ENCODE measurements at places on chromosomes 2 and 18. TPM values are rescaled to one million over a fixed set of nuclear protein-coding genes. Genes with fewer than 3 reads are reported as not detected.

GRCh38 chr18:51426996-51427395 is 229.5 kb upstream of the MEX3C start:
- DNase-seq = no peak

- DNase-seq = no peak
Observed at GRCh38 chr2:82796132-82796531, 1662.9 kb downstream of the SUCLG1 start.

GRCh38 chr2:164103271-164103670 is 367.5 kb upstream of the FIGN start:
- no peak for DNase-seq

GRCh38 chr2:161421686-161422085 is 5.6 kb downstream of the TBR1 start:
- no peak for DNase-seq

- DNase-seq = no peak
Observed at GRCh38 chr2:232411901-232412629, 5.4 kb downstream of the ALPG start.

DNA sequence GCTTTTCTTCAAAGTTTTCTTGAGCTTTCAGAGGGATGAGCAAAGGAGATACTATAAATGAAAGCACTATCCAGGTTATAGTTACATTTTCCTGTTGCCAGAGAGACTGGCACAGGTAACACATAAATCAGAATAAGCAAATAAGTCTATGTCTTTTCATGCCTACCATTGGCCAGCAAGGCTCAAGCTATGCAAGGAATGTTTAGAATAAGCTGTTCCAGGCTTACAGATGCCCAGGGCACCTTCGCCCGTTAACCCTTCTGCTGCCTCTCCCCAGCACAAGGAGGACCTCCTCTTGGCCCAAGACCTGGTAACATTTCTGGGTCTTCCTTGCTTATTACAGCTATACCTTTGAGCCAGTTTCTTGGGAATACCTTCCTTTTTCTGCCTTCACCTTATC is 233.7 kb upstream of the MEIS1 start:
- no peak for DNase-seq

ZNG1B gene
- 35.3 TPM for total RNA-seq

ACVR1 gene
- total RNA-seq = 47.8 TPM

DNA sequence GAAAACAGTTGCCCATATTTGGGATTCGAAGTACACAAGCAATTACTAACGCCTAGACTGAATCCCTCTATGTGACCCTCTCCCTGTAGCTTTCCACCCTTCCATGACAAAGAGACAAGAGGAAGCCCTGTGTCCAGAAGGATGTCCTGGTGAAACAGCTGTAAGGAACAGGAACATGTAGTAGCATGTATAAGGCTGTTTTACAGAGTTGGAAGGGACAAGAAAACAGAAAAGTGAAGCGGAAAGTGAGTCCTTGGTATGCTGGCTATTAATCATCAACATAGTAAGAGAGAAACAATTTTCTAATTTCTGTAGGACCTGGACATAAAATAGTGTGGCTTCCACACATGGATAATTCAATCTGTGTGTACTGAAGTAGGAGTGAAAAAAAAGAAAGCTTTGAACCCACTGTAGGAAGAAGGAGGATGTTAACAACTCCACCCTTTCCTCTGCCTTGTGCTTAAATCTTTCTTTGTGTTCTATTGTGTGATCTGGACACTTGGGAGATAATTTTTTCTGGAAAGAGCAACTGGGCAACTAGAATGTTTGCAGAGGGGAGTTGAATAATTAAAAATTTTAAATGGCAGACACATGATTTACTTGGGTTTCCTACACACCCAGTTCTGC is 162.3 kb upstream of the ZSWIM2 start:
- no peak for DNase-seq

BCL2 gene
- total RNA-seq = 25.4 TPM

DPYSL5 gene
- not detected for total RNA-seq

UBE2F gene
- 44.7 TPM for total RNA-seq

DNA sequence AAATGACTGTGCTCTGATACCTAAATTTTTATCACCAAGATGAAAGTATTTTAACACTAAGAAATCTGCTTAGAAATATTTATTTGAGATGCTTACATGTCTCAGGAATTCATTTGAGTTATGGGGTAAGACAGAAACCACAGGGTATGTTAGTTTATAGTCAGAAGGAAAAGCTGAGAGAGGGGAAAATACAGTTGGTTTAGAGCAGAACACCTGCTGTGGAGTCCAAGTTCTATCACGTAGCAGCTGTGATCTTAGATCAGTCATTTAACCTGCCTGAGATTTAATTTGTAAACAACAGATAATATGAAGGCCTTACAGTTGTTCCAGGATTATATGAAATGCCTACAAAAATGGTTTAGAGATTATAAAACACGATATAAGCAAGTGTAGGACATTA is 29.0 kb downstream of the PDE6D start:
- no peak for DNase-seq

CFC1 gene
- total RNA-seq = not detected

GRCh38 chr2:229511524-229511923 is 202.8 kb downstream of the DNER start:
- no peak for DNase-seq

DNA sequence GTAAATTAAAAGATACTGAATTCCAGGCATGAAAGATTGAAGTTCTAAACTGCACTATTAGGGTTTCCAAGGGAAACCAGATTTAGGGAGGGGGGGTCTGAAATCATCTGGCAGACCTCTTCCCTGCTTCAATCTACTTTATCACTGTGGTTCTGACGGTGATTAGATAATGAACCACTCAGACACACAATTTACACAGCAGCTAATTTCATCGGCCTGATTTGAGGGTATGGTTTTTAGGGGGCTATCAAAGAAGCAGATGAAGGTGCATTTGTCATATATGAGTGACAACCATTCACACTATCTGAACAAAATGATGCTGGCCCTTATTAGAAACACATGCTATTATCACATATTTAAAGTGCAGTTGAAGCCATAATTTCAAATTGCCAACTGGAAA is 106.0 kb downstream of the OLA1 start:
- no peak for DNase-seq

DNA sequence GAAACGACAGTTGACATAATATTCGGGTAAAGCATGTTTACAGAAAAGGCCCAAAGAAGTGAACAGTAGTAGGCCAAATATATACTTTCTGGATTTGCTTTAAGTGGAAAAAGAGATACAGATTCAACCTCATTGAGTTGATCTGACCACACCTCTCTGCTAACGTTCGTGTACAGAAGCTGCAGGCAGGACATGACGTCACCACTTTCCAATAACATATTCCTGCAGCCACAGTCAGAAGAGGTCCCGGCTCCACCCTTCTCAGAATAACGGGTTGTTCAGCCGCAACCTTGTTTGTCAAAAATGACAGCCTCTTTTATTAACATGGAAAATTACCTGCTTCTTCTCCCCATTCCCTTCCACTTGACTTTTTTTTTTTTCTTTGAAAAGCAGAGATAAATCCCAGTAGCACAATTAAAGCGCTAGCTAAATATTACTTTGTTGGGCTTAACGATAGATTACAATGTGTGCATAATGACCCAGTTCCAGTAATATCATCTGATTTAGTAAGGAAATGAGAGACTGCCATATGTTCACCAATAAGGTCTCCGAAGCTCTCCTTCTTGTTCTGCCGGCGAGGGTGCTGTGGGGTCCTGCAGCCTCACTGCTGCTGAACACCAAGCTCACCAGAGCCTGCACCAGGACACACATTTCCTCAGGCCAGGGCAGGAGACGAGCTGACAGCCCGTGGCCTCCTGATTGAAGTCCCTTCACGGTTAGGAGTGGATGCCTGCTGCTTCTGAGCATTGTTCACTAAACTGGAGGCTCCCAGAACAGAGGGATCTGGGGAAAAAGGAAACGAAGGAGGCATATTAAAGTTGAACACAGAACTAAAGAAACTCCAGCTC is 451.0 kb upstream of the SALL3 start:
- DNase-seq = no peak

DNA sequence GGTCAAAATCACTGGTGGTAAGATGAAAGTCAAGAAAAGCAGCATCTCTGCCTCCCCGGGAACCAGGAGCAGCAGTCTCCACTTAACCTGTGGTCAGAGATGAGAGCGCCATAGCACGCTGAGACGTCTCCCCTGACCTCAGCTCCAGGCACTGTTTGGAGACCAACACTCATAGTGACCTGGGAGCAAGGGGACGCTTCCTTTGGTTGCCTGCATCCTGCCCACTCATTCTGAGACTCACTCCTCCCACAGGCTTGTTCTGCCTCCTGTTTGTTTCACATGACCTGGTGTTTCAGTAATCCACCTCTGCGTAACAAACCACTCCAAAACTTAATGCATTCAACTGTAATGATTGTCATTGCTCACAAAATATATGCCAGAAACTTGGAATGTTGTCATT is 139.3 kb downstream of the ACOXL start:
- no peak for DNase-seq

GRCh38 chr18:10907749-10908148 is 241.6 kb downstream of the PIEZO2 start:
- no peak for DNase-seq

GRCh38 chr2:64192125-64192479 is 47.9 kb upstream of the PELI1 start:
- DNase-seq = no peak

DNA sequence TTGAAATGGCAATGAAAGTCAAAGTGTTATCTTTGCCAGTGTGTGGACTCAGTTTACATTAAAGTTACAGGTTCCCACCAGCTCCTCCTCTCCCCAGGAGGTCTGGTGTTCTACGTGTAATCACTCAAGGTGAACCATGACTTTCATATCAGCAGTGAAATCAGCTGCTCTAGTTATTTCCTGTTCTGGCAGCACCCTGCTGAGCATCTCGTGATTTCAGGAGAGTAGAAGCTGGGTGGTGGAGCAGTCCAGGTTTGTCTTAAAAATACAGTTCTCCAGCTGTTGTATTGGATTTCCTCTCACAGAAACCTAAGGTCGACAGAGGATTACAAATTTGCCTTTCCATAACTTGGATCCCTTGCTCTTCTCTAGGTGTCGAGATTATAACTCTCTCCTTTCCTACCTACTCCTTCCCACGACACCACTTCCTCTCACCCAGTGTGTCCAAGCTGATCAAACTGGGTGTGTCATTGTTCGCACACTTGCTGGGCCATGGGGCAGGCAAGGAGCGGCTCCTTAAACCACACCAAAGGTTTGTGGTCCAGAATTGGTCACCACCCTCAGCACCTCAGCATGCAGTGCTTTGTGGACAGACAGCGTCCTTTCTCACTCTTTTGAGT is 13.0 kb upstream of the ARHGAP25 start:
- DNase-seq = no peak

SALL3 gene
- 0.06 TPM for total RNA-seq

B3GNT7 gene
- 4.0 TPM for total RNA-seq

DNA sequence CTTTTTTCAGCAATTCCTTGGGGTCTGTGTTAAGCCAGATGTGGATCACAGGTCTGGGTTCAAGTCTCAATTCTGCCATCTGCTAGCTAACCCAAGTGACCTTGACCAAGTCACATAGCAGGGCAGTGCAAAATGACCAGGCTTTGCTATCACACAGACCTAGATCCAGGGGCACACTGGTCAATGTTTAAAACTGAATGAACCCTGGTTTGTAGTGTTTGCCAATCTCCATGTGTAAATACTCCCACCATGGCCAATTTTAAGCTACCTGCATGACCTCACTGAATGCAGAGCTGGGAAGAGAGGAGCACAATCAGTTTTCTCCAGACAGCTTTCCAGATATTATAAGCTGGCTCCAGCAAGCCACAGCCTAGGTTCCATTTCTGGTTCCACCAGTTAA is 142.9 kb downstream of the CHST9 start:
- DNase-seq = no peak

GRCh38 chr2:47782671-47783485 is at the start of gene MSH6:
TSS of gene MSH6 (plus strand) at chr2:47783145. CDS start at chr2:47783234, 89 bp downstream.
- DNase-seq = peak; percentile 93

- DNase-seq = no peak
Observed at GRCh38 chr2:118696786-118697465, 150.5 kb downstream of the EN1 start.

WIPF1 gene
- total RNA-seq = 118 TPM

DNA sequence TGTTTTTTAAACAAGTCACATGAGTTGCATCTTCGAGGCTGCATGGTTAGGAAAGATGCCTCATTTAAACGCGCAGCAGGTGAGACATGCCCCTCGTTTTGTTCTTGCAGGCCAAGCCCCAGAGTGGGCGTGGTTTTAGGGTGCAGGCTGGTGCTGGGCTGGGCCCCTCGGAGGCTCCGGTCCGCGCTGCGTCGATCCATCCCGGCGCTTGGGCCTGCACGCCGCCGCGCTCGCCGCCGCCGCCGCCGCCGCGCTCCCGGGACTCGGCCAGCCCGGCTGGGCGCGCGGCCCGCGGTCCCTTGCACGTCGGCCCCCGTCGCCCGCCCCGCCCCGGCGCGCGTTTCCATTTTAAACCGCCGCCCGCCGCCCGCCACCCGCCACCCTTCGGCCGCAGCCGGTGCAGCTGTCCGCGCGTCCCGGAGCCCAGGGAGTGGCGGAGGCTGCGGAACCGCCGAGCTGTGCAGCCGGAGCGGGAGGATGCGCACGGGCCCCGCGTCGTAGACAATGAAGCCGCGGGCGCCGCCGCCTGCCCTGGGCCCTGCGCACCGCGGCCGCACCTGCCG is 175.5 kb downstream of the AGAP1 start:
- peak; percentile 89 for DNase-seq

- no peak for DNase-seq
Observed at GRCh38 chr18:34844732-34845459, 134.8 kb downstream of the DTNA start.

GRCh38 chr2:209661286-209661894 is 110.2 kb upstream of the UNC80 start:
- DNase-seq = no peak

GRCh38 chr2:11155381-11156035 is at the start of gene SLC66A3:
TSS of gene SLC66A3 (plus strand) at chr2:11155467. CDS start at chr2:11155547, 80 bp downstream.
- no peak for DNase-seq

DNA sequence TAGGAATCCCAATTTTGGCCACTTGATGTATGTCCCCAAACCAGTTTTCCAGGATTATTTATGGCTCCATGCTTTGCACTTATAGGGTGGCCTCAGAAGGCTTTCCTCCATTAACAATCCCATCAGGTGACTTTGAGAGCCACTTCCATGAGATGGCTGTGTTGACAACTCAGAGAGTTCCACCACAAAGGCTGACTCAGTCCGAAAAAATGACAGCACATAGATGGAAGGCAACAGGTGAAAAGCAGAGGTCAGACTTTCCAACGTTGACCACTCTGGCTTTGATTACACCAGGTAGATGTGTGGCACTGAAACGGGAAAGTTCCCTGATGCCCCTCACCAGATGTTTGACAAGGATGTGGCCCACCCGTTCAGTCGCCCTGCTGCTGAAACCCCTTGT is 431.4 kb upstream of the TNP1 start:
- no peak for DNase-seq

GRCh38 chr18:55688030-55688429 is 100.0 kb upstream of the TCF4 start:
- no peak for DNase-seq

EFEMP1 gene
- 989 TPM for total RNA-seq

All from aorta (tissue), 5 donors.